ENCODE measurements at places on chromosomes 12 and 14. TPM values are rescaled to one million over a fixed set of nuclear protein-coding genes. Genes with fewer than 3 reads are reported as not detected.

PRR4 gene
- total RNA-seq, result 3.7 TPM

GRCh38 chr14:90281756-90282155 lies 25.4 kb downstream of the PSMC1 start:
- H3K36me3 ChIP-seq, result peaks cover 12% of the 10 kb centered on the region
- peaks cover 8% of the 10 kb centered on the region for H3K4me1 ChIP-seq
- peaks cover 5% of the 10 kb centered on the region for H3K27me3 ChIP-seq

- H3K4me3 ChIP-seq, result no peak overlapping the region
- no peak for DNase-seq
- no peak overlapping the region for H3K27ac ChIP-seq
These were observed 43.5 kb downstream of the SYNE2 start for GRCh38 chr14:63896278-63896720.

ERC1 gene
- total RNA-seq, result 57.9 TPM

DNA sequence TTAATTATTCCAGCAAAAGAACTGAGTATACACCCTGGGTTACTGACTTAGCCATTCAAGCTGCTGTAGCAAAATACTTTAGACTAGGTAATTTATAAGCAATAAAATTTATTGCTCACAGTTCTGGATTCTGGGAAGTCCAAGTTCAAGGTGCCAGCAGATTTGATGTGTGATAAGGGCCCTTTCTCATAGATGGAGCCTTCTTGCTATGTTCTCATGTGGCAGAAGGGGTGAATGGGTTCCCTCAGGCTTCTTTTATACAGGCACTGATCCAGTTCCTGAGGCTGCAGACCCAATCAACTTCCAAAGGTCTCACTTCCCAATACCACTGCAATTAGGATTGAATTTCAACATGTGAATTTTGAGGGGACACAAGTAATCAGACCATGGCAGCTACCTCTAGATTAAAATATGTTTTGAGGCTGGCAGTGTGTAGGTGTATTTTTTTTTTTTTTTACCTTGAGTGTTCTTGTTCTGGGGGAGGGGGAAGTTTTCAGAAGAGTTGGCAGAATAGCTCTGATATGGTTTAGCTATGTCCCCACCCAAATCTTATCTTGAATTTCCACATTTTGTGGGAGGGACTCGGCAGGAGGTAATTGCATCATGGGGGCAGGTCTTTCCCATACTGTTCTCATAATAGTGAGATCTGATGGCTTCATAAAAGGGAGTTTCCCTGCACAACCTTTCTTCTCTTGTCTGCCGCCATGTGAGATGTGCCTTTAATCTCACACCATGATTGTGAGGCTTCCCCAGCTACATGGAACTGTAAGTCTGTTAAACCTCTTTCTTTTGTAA lies 178.2 kb downstream of the RASSF9 start:
- H3K4me3 ChIP-seq, result no peak overlapping the region
- no peaks in the 10 kb centered on the region for H3K4me1 ChIP-seq
- DNase-seq, result no peak
- H3K36me3 ChIP-seq, result peaks cover 4% of the 10 kb centered on the region
- H3K27ac ChIP-seq, result no peak overlapping the region
- no peaks in the 10 kb centered on the region for H3K27me3 ChIP-seq

DNA sequence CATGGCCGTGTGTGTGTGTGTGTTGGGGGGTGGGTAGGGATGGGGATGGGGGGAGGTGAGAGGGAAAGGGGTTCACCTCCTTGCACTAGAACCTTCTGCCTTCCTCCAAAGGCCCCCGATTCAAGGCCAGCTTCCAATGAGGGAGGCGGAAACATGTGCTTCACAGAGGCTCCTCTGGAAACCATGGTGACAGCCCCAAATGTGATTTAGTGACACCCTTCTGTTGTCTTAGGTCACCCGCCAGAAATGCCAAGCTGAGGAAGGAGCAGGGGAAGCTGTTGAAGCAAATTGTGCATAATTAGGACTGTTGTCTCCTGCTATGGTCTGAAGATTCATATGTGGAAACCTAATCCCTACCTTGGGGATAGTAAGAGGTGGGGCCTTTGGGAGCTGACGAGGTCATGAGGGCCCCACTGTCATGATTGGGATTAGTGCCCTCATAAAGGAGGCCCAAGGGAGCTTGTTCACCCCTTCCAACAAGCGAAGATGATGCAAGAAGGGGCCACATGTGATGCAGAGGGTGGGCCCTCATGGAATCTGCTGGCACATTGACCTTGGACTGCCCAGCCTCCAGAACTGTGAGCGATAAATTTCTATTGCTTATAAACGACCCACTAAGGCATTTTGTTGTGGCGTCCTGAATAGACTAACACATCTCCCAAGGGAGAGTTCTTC lies 95.2 kb downstream of the AACS start:
- H3K27ac ChIP-seq, result no peak overlapping the region
- no peak for DNase-seq
- peaks cover 2% of the 10 kb centered on the region for H3K27me3 ChIP-seq
- H3K4me3 ChIP-seq, result no peak overlapping the region

- H3K4me3 ChIP-seq, result no peak overlapping the region
- H3K27ac ChIP-seq, result no peak overlapping the region
- H3K36me3 ChIP-seq, result no peaks in the 10 kb centered on the region
- H3K27me3 ChIP-seq, result no peaks in the 10 kb centered on the region
These were observed 117.2 kb upstream of the ATP2B1 start for GRCh38 chr12:89825591-89826449.

DNA sequence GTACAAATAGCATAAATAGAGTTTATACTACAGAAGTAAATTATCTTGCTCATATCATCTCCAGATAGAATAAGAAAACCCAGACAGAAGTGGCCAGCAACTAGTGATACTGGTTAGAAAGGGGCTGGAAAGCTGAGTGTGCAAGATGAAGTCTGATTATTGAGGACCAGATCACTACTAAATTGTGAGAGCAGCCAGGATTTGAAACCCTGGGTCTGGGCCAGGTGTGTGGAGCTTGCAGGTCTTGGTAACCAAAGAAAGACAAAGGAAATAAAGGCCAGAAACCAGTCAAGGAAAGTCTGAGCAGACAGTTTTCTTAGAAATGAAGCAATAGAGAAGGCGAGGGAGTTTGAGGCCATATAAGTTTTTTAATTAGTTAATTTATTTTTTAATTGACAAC lies 611.8 kb downstream of the ETNK1 start:
- DNase-seq, result no peak
- no peaks in the 10 kb centered on the region for H3K4me1 ChIP-seq
- no peaks in the 10 kb centered on the region for H3K27me3 ChIP-seq
- H3K27ac ChIP-seq, result no peak overlapping the region
- H3K4me3 ChIP-seq, result no peak overlapping the region
- H3K36me3 ChIP-seq, result no peaks in the 10 kb centered on the region

RNU7-1 gene
- total RNA-seq, result not detected

DNA sequence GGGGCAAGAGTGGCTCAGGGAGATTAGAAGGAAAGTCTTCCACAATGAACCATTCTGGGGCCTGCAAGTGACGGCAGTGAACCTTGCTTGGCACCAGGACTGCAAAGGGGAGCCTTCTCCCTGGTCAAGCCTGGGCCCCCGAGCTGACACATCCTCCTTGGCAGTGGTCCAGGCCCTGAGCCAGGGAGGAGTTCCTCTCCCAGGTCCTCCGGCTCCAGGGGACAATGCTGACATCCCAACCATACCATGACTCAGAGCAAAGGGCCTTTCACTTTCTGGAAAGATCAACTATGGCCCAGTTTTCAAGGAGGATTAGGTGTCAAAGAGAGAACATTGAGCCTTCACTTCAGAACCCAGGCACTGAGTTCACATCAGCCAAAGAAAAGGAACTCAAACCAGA lies 756.5 kb upstream of the TBX3 start:
- H3K27ac ChIP-seq, result no peak overlapping the region
- DNase-seq, result no peak
- no peaks in the 10 kb centered on the region for H3K4me1 ChIP-seq
- no peak overlapping the region for H3K4me3 ChIP-seq

GRCh38 chr14:61116369-61116768 lies 135.3 kb downstream of the SLC38A6 start:
- H3K4me1 ChIP-seq, result no peaks in the 10 kb centered on the region
- peaks cover 3% of the 10 kb centered on the region for H3K27me3 ChIP-seq
- peaks cover 20% of the 10 kb centered on the region for H3K36me3 ChIP-seq
- no peak overlapping the region for H3K4me3 ChIP-seq

- H3K36me3 ChIP-seq, result no peaks in the 10 kb centered on the region
- H3K27me3 ChIP-seq, result peaks cover 2% of the 10 kb centered on the region
- H3K4me3 ChIP-seq, result peak overlapping the region; percentile 19
- H3K27ac ChIP-seq, result peak overlapping the region; percentile 22
These were observed 252.3 kb downstream of the EFCAB11 start for GRCh38 chr14:89702073-89702875.

- H3K27me3 ChIP-seq, result no peaks in the 10 kb centered on the region
- H3K4me3 ChIP-seq, result no peak overlapping the region
- peaks cover 3% of the 10 kb centered on the region for H3K4me1 ChIP-seq
- no peak for DNase-seq
- no peaks in the 10 kb centered on the region for H3K36me3 ChIP-seq
These were observed 200.2 kb downstream of the ITPR2 start for GRCh38 chr12:26632756-26633155.

KLHDC1 gene
- total RNA-seq, result 1.6 TPM

PAPLN gene
- 1.1 TPM for total RNA-seq

BHLHE41 gene
- 4.0 TPM for total RNA-seq
